ENCODE measurements at places on chromosomes 11 and 22. TPM values are rescaled to one million over a fixed set of nuclear protein-coding genes. Genes with fewer than 3 reads are reported as not detected.

LRRC56 gene
- not detected for total RNA-seq

DDX25 gene
- 0.46 TPM for total RNA-seq

SCT gene
- not detected for total RNA-seq

DMC1 gene
- not detected for total RNA-seq

SLC43A3 gene
- 44.1 TPM for total RNA-seq

CCDC157 gene
- 4.6 TPM for total RNA-seq

BBS1 gene
- 32.1 TPM for total RNA-seq

EI24 gene
- total RNA-seq, result 22.3 TPM

TSSK2 gene
- not detected for total RNA-seq

CASP5 gene
- not detected for total RNA-seq

NEFH gene
- 1.9 TPM for total RNA-seq

PATE4 gene
- not detected for total RNA-seq

RAG2 gene
- total RNA-seq, result not detected

CLTCL1 gene
- total RNA-seq, result 6.0 TPM

OR6T1 gene
- total RNA-seq, result not detected

NLRP14 gene
- 0.35 TPM for total RNA-seq

USH1C gene
- total RNA-seq, result 0.46 TPM

TBX1 gene
- total RNA-seq, result 1.0 TPM

MN1 gene
- total RNA-seq, result 9.7 TPM

SLC37A2 gene
- 4.1 TPM for total RNA-seq

SLC15A3 gene
- 12.9 TPM for total RNA-seq

C11orf42 gene
- not detected for total RNA-seq

VPREB3 gene
- not detected for total RNA-seq

USP35 gene
- 13.2 TPM for total RNA-seq

KCTD14 gene
- 4.1 TPM for total RNA-seq

ANKK1 gene
- not detected for total RNA-seq

VPREB1 gene
- not detected for total RNA-seq

GGTLC3 gene
- total RNA-seq, result not detected

MRGPRX4 gene
- not detected for total RNA-seq

FKBP2 gene
- total RNA-seq, result 74.0 TPM

OR5A1 gene
- total RNA-seq, result not detected

SERPIND1 gene
- total RNA-seq, result 4.5 TPM

C11orf97 gene
- not detected for total RNA-seq

DGCR6 gene
- 1.9 TPM for total RNA-seq

BIRC3 gene
- total RNA-seq, result 7.0 TPM

APOL1 gene
- total RNA-seq, result 26.5 TPM

TPBGL gene
- total RNA-seq, result 0.29 TPM

NAT10 gene
- 23.6 TPM for total RNA-seq

RBMXL2 gene
- not detected for total RNA-seq

CYTH4 gene
- 6.1 TPM for total RNA-seq

BEST1 gene
- 3.6 TPM for total RNA-seq

PATE2 gene
- total RNA-seq, result 0.85 TPM

PKDREJ gene
- total RNA-seq, result not detected

CARD18 gene
- total RNA-seq, result not detected

MAPK11 gene
- 7.9 TPM for total RNA-seq

P2RY6 gene
- total RNA-seq, result 1.0 TPM

GLYATL1 gene
- total RNA-seq, result not detected

All from uterus (tissue), 4 donors.